Natural killer cell treated with Interleukin-12 subunit alpha and Interleukin-12 subunit beta and Interleukin-15 and Interleukin-18, amount 100 ng/mL, for 72 hours (primary cell): ENCODE measurements at places on chromosomes 1 and 21.

DNA sequence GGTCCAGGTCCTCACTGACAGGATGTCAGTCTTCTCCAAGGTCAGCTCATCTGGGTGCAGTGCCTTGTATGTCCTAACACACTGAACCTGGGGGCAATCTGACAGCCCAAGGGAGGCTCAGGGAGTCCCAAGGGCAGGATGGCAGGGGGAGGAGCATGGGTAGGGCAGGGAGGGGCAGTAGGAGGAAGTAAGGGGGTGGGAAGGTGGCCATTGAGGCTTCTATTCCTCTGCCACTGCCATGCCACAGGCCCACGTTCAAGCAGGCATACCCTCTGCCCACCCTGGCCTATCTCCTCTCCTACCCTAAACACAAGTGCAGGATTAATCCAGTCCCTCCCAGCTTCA, 13.3 kb downstream of the ARHGEF19 start:
- H3K36me3 ChIP-seq = peaks cover 5% of the 10 kb centered on the region
- H3K4me3 ChIP-seq = no peak overlapping the region
- no peak for DNase-seq

DNA sequence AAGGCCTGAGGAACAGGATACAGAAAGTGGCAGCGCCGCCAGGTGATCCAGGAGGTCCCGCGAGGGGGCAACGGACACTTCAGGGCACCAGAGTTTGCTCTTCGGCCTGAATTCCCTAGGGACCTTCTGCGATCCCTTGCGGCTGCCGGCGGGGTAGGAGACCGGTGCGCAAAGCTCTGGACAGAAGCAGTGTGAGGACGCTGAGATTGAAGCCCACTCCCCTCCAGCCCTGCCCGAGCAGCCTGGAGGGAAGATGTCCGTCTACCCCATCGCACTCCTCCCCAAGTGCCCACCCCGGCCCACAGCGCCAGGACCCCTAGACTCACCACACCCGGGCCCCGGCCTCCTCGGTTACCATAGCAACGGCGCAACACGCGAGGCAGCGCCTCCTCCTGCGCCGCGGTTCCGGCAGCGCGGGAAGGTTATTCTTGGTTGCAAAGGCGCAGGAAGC, at the start of gene ANKRD45:
Gene ANKRD45 (minus strand): TSS at position 361 of the 451 bp plus-strand sequence. CDS start 10,433 bp downstream, outside the sequence.
- no peak within 1 kb of the TSS for H3K4me3 ChIP-seq
- no peak within 1 kb of the TSS for H3K27ac ChIP-seq
- H3K27me3 ChIP-seq = peaks cover 39% of the 10 kb centered on the region
- no peaks in the 10 kb centered on the region for H3K36me3 ChIP-seq

DNA sequence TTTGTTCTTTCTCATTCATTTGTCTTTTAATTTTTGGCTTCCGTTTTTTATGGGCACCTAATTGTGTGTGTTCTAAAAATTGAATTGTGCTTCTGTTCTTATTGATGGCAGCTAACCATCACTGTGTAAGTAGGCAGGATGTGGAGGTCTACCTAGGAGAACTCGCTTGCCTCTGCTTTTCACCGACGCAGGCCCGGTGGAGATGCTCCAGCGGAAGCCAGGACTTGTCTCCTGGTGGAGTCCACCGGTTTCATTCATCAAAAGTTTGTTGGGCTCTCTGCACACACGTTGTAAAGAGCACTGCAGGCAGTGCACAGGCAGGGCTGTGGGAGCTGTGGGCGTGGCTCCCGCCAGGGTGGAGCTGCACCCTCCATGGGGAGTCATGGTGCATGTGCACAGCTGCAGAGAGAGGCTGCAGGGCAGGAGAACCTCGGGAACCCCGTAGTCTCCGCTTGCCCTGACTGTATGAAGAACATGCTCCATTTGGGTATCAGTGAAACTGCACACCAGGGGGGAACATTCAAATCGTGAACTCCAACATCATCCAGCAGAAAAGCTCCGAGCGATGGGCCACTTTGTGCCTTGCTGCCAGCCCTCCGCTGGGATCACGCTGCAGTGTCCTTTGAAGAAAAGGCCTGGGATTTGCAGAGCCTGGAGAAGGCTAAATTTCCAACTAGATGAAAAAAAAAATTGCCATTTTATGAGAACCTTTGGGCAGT, 6.0 kb upstream of the C1orf174 start:
- no peak overlapping the region for H3K27ac ChIP-seq
- peaks cover 23% of the 10 kb centered on the region for H3K4me1 ChIP-seq
- H3K36me3 ChIP-seq = no peaks in the 10 kb centered on the region
- no peak overlapping the region for H3K4me3 ChIP-seq
- DNase-seq = no peak

- no peaks in the 10 kb centered on the region for H3K4me1 ChIP-seq
- no peaks in the 10 kb centered on the region for H3K36me3 ChIP-seq
- no peak overlapping the region for H3K27ac ChIP-seq
Measured at GRCh38 chr1:115527746-115528145, 114.0 kb upstream of the VANGL1 start.
